ENCODE measurements at places on chromosomes 1 and 21.

DNA sequence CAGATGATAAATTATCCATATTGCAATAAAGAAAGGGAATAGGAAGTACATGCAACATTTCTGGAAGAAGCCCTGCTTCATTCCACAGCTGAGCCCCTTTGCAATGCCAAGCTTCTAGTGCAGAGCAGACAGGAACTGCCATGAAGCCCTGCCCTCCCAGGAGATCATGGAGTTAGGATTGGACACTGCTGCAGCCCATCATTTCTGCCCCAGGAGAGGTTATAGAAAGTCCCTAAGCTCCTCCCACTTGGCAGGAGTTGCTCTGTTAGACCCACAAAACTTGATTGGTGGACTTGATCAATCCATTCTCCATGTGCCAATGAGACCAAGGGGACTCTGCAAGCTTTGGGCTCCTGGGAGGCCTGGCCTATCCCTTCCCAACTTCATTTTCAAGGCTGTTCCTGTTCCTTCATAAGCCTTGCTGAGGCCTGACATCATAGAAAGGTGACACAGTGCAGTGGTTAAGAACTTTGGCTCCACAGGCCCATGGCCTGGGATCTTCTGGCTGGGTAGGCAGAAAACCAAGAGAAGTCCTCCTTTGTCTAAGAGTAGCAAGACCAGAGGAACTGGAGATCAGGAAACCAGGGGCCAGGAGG lies 1.3 kb upstream of the LAPTM5 start:
- DNase-seq, result no peak

DNA sequence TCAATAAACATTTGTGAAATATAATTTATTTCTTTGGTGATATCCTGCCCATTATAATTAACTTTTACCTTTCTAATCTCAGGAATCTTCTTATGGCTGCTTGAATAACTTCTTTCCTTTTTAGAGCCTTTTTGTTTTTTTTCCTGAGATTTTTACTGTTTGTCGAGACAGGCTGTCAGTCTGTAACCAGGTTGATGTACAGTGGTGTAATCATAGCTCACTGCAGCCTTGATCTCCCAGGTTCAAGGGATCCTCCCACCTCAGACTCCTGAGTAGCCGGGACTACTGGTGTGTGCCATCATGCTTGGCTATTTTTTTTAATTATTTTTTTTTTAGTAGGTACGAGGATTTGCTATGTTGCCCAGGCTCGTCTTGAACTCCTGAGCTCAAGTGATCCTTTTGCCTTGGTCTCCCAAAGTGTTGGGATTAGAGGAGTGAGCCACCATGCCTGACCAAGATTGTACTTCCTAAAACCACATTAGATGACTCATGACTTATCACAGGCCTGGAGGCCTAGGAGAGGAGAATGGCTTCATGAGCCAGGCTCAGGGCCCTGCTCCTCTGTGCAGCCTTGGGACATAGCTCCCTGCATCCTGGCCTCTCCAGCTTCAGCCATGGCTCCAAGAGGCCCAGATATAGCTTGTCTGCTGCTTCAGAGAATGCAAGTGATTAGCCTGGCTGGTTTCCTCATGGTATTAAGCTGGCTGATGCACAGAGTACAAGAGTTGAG lies 48.6 kb downstream of the CTH start:
- peak; percentile 10 for DNase-seq

- no peak for DNase-seq
Observed at GRCh38 chr1:226790545-226791181, 51.6 kb upstream of the ITPKB start.

GRCh38 chr1:8303141-8303540 lies 14.8 kb upstream of the SLC45A1 start:
- no peak for DNase-seq

DNA sequence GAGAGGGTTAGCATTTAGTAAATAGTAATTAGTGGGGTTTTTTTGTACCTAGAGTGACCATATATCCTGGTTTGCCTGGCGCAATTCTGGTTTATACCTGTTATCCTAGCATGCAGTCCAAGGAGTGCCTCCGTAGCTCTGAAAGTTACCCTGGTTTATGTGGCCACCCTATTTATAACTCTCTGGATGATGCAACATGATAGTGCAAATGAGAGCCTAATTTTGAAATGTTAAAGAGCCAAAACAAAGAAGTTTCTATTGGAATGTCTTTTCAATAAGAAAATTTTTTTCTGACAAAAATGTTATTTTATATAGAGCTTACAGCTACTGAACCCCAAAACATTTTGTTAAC lies 5.7 kb downstream of the AHCYL1 start:
- DNase-seq, result no peak

DNA sequence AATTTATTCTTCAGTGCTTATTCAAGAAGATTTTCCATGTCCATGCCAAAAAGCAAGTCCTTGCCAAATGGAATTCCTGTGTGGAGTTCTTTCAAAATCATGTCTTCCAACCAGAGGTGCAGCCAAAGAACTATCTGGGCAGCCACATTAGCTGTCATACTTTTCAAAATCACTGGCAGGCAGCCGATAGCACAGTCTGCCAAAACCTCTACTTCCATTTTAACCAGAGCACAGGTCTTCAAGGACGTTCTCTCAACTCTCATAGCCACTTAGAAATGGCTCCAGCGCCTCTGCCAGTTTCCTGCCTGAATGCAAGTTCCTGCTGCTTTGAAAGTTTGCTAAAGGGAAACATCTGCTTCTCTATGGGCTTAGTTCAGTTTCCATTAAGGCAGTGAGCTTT lies 975.7 kb upstream of the ADGRL4 start:
- peak; percentile 55 for DNase-seq

GRCh38 chr1:10070206-10070605 lies 37.4 kb downstream of the UBE4B start:
- no peak for DNase-seq

- DNase-seq, result peak; percentile 5
Observed at GRCh38 chr1:237873487-237874211, 17.1 kb downstream of the ZP4 start.

- no peak for DNase-seq
Observed at GRCh38 chr1:183632964-183633363, 2.6 kb downstream of the ARPC5 start.

DNA sequence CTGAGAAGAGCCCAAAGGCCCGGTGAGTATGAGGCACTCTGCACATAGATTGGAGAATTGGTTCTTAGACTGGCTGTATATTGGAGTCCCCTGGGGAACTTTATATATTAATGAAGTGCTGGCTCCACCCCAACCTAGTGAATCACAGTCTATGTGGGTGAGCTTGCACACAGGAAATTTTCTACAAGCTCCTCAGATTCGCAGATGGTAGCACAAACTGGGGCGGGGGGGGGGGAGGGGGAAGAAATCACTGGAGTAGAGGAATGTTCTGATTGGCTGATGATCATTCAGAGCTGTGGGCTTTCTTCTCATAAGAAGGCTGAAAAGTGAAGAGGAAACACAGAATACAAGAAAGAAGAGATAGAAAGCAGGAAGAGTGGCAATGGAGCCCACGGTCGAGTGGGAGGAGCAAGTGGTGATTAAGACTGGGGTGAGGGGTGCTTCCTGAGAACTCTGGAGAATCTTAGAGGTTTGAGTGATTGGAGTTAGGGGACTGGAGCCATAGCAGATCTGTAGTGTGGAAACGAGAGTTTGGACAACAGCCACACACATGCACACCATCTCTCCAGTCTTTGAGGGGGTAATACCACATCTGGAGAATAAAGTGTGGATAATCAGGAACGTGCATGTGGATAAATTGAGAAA lies 465.9 kb upstream of the DAB1 start:
- no peak for DNase-seq

DNA sequence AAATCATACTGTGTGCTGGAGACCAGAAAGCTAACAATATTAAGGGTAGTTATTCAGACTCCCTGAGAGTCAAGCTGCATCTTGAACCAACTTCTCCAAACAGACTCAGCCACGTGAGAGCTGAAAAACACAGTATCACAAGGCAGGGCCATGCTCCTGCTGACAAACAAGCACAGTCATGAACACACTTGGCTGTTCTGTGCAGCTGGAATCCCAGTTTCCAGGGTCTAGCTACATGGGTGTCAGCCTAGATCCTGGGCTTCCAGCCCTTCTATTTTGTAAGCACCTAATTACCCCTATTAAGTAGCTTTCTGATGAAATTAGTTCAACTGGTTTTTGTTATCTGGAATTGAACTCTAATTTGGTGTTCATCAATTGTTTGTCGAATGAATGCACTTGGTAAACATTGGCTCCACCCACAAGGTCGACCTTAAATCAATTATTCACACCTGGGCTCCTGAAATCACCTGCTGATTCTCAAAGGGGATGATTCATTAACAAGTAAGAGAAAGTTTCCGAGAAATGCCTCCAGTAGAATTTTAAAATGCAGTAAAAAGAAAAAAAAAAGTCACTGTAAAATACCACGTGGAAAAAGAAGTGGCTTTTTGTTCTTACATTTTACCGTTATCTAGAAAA lies 179.3 kb downstream of the ZC3H11B start:
- DNase-seq, result no peak

DNA sequence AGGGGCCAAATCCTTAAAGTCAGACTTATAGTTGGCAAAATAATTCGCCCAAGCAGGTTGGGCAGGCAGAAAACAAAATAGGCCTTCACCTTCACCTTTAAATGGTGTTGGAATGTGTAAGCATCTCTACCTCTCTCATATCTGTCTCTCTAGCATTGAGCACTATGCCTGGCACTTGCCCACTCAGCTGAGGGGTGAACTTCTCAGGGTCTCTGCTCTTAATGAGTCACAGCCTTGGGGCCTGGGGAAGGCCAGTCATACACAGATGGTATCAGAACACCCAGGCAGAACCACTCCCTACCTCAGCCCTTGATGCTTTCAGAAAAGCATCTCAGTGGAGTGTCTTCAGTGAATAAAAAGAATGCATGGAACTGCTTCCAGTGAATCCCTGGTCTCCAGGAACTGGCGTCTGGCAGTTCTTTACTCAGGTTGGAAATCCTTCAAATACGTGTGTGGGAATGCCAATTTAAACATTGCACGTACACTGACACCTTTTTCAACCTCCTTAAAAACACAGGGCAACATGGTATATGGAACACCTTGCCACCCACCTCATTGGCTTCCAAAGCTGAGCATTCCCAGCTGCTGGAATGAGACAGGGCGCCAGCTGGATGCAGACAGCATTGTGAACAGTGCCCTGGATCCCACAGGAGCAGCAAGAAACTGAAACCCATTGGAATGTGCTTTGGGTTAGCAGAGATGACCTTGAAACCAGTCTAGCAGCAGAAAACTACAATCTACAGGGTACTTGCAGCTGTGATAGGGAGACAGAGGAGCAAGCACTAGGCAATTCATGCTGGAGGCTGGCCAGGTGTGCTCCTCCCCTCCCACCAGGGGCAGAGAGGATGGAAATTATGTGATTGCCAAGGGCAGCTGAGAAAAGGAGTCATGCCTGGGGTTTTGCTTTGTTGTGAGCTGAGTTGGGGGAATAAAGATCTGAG lies 30.0 kb downstream of the ZNF697 start:
- DNase-seq, result no peak

- DNase-seq, result no peak
Observed at GRCh38 chr1:53557830-53558738, 98.9 kb downstream of the DMRTB1 start.

GRCh38 chr21:33403128-33403785 lies at the start of gene IFNGR2:
Gene IFNGR2, plus strand, starts transcription at chr21:33403413. Its CDS starts 131 bp downstream, at chr21:33403544.
- DNase-seq, result no peak

- DNase-seq, result no peak
Observed at GRCh38 chr1:95321531-95321930, 87.5 kb downstream of the RWDD3 start.

GRCh38 chr1:216448011-216448510 lies 24.8 kb upstream of the USH2A start:
- no peak for DNase-seq

GRCh38 chr1:100539836-100540536 lies 2.0 kb downstream of the GPR88 start:
- no peak for DNase-seq

DNA sequence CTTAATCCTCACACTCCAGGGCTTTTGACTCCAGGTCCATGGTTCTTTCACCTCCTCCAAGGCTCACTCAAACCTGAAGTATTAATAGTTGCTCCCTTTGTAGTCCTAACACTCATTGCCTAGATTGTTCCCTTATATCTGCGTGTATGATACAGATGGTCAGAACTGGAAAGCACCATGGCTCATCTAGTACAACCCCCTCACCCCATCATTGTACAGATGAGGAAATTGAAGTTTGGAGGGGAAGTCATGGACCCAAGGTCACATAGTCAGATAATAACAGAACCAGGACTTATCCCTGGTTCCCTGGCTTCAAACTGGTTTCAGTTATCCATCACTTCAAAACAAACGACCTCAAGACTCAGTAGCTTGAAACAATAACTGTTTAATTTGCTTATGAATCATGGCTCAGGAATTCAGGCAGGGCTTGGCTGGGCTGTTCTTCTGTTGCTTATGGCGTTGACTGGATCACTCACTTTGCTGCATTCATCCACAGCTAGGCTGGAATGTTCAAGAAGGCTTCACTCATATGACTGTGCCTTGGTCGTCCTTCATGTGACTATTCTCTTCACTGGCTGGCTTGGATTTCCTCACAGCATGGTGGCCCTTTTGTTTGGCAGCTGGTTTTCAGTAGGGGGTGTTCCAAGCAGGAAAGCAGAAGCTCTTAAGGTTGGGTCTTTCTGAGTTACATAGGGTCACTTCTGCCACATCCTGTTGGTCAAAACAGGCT lies 5.0 kb downstream of the NOS1AP start:
- DNase-seq, result no peak

DNA sequence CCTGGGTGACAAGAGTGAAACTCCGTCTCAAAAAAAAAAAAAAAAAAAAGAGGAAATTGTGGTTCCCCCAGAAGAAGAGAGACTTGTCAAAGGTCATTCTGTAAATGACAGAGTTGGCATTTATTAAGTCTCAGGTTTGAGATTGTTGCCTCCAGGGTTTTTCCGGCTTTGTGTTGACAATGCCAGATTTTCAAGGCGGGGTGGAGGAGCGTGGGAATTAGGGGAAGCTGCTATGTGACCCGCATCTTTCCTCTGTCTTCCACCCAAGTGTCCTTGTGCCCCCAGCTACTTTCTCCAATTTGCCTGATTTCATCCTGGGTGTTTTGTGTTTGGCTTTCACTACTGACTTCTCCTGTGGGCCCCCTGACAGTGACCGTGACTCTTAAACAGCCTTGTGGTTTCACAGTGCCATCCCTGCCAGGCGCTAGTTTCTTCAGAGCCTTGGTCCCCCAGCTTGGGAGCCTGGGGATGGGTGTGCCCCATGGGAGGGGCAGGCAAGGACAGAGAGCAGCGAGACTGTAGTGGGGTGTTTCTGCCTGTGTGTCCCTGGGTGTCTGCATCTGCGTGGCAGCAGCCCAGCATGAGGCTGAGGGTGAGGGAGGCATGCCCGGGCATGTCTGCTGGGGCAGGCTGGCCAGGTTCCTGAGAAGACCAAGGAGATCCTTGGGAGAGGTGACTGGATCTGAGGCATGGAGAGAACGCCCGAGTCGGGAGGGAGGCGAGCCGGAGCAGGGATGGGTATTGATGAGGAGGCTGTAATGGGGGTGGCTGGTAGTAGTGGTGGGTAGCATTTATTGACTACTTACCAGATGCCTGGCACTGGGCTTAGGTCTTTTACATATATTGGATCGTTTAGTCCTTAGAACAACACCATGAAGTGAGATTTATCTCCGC lies 46.3 kb downstream of the IER5 start:
- DNase-seq, result no peak

- no peak for DNase-seq
Observed at GRCh38 chr1:2985067-2985561, 36.2 kb upstream of the ACTRT2 start.

- no peak for DNase-seq
Observed at GRCh38 chr1:117113199-117113598, 8.3 kb downstream of the TRIM45 start.

GRCh38 chr1:226748306-226748705 lies 9.2 kb upstream of the ITPKB start:
- DNase-seq, result no peak

Data from AG09309 (cell line).